T-helper 17 cell (primary cell): ENCODE measurements at places on chromosomes 12 and 14.

DNA sequence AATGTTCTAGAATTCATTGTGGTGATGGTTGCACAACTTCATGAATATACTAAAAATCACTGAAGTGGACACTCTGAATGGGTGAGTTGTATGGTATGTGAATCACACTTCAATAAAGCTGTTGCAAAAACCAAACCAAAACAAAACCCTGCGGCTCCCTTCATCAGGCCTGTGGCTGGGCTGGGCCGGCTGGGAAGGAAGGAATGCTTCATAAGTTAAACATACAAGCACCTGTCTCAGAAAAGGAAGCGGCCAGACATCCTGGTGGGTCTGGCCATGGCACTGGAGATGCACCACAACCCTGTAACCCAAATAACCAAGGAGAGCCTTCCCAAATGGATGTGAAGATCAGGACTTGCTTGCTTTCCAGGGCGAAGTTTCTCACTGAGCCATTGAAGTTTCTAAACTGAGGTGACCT is 34.9 kb downstream of the TTC7B start:
- DNase-seq = no peak

- DNase-seq = no peak
Observed at GRCh38 chr12:108711489-108712164, 19.7 kb downstream of the CORO1C start.

DNA sequence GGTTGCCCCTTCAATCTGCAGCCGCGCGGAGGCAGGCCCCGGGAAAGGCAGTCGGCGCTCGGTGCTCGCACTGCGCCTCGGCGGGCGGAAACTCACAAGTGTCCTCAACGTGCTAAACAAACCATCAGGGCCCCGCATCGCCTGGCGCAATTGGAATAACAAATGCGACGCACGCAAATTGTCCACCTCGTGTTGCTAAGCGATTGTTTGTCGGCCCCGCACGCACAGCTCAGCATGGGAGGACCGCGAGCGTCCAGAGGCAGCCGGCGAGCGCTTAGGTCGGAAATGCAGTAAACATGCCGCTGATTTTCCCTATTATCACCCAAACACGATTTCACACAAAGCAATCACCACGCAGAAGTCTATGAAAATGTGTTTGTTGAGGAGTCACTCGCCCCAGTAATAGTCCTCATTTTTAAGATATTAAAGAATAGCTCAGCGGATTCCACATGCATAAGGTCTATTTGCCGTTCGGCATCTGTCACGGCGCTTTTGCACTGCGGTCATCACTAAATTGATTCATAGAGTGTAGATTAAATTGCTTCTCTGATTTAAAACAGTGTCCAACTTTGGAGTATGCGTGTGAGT is 3.2 kb upstream of the GSC start:
- no peak for DNase-seq

DNA sequence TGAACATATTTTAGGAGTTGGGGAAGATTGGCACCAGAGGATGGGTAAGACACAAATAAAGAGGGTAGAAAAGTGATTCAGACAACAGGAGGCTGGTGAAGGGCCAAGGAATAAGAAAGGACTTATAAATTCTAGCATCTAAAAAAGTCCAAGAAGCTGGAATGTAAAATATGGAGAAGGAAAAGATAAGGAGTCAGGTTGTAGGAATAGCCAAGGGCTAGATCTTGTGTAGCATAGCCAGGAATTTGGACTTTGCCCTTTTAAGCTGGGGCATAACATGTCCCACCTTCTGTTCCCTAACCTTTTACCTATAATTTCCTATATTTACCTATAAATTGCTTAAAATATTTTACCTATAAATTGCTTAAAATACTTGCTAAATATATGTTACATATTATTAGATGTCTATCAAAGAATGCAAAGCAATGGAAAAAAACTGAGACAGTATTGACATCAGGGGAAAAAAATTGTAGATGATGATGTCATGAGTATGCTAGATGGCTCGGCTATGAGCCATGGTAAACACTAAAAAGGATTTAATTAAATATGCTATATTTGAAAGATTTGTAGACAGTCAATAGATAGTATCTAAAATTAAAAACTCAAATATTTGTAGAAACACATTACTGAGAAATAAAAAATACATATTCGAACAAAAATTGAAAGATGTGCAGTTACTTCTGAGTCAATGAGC is 99.7 kb upstream of the PLEKHG7 start:
- no peak for DNase-seq

DNA sequence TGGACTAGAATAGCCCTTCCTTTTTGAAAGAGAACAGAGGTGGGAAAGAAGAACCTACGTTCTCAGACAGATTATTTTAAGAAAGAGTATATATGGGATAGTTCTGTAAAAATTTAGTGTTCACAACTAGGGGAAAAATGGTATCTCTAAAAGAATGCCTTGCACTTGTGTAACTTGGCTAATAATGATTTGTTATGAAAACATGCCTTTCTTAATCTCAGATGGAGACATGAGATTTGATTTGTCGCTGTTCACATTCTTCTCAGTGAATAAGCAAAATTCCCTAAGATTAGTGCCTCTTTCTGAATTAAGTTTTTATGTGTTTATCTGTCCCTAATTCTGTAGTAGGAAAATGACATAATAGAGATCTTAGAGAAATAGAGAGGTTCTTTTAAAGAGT is 100.8 kb downstream of the USP15 start:
- no peak for DNase-seq

DNA sequence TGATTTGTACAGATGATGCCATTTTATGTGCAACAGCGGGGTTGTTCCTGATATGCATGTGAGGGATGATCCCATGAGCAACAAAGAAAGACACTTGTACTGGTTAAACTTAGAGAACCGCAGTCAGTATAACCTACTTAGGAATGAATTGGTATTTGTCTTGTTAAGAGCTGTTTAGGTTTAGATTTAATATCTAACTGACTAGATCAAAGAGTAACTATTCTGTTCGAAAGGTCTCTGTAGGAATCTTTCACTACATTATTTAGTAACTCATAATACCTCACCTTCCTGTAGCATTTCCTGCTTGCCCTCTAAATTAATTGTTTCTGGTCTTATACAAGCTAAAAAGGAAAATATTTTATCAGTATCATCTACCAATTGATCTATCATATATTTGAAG is 350.4 kb downstream of the TRHDE start:
- no peak for DNase-seq

- no peak for DNase-seq
Observed at GRCh38 chr14:90675399-90675798, 140.8 kb downstream of the TTC7B start.

- DNase-seq = no peak
Observed at GRCh38 chr14:89504602-89505313, 87.7 kb upstream of the FOXN3 start.

DNA sequence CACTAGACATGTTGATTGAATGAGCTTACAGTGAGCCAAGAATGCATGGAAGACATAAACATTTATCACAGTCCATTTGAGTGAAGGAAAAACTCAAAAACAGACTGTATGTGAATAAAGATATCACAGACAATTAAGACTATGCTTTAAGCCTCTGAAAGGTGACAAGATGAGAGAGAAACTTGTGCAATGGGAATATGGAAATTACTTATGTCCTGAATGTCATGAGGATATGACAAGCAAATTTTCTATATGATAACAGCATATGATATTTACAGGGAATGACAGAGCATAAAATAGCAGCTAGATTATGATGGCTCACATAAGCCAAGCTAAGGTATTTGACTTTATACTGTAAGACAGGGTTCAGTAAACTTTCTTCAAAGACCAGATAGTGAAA is 1153.1 kb upstream of the USP15 start:
- DNase-seq = no peak

- no peak for DNase-seq
Observed at GRCh38 chr12:45477526-45477925, 252.0 kb upstream of the ARID2 start.

- DNase-seq = no peak
Observed at GRCh38 chr14:38250331-38250730, 5.6 kb downstream of the CLEC14A start.

GRCh38 chr12:45433441-45433868 is 217.6 kb downstream of the ANO6 start:
- DNase-seq = no peak

DNA sequence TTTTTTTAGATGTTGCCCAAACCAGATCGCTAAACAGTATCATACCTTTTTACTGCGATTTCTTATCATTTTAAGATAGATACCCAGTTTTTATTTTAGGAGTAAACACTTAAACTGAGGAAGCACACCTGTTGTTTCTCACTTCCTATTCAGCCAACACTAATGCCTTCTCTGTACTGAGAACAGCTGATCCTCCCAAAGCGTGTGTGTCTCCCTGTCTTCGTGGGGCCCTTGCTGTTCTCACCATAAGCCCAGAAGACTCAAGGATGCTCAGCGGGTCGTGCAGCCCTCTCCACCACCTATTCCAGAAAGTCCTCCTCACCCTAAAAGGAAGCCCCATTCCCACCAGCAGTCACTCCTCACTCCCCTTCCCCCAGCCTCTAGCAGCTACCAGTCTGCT is 14.8 kb downstream of the PPP2R5C start:
- DNase-seq = no peak

- DNase-seq = peak; percentile 79
Observed at GRCh38 chr12:49945394-49946080, 5.0 kb upstream of the AQP2 start.

DNA sequence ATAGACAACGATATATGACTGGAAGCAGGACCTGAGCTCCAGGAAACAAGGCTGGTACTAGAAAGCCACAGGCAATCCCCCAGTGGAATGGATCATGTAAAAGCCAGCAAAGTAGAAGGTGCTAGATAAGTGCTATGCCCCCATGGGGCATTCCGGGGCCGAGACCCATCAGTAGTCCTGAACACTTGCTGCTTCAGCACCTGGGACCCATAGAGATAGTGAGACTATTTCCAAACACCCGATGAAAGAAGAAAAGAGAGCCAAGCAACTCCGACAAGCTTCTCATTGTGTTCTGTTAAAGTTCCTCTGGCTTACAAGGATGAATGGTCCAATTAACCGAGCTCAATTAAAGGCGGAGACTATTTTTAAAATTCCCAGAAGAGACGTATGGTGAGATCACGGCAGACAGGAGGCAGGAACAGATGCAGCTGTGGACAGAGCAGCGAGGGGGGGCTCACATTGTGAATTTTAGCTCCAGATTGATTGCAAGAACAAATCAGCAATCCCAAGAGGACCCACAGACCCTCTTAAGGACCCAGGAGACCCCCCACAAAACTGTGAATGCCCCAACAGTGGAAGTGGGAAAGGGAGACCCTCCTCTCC is 142.5 kb upstream of the OVCH1 start:
- no peak for DNase-seq

DNA sequence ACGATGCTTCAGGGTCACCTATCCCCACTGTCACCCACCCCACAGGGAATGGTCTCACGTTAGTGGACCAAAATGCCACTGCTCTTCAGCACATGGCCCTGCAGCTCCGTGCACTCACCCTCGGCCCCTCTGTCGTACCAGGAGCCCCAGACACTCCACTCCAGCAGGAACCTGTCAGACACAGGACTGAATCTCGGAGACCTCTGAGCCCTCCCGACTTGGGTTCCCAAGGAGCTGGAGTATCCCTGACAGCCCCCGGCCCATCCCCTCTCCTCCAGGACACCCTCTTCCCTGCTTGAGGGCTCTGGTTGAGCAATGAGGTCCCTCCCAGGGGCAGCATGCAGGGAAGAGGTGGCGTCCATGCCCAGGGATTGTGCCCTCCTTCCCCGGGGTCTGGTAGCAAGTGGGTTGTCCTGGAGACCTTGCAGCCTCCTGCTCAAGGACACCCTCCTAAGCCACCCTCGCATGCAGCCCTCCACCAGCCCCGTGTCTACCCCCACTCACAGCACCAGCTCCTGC is 20.4 kb upstream of the LRTM2 start:
- DNase-seq = no peak

DNA sequence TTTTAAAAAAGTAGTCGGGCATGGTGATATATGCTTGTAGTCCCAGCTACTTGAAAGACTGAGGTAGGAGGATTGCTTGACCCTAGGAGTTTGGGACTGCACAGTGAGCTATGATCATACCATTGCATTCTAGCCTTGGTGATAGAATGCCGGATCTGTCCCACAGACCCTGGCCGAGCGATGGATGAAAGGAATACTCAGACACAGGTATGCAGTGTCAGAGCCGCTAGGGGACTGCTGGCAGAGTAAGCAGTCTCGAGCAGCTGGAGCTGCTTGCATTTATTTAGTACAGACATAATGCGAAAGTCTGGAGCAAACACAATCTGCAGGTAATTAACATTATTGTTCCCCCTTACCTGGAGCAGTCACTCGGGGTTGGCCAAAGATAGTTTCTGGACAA is 18.6 kb downstream of the AICDA start:
- DNase-seq = no peak

GRCh38 chr12:124445121-124445718 is 122.2 kb downstream of the NCOR2 start:
- no peak for DNase-seq

DNA sequence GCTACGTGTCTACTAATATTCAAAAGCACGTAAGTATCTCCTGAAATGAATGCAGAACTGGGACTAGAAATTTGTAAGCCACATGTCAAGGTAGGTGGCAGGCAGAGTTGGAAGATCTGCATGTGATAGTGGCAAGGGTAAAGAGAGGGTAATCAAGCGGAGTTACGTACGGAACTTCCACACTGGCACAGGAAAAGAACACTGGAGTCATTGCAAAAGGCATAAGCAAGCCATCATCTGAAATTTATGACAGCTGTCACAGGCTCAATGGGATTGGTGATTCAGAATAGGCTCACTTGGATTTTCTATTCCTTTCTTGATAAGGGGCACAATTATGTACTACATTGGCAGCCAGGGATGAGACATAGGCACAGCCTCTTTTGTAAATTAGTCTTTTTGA is 245.3 kb downstream of the PDZRN4 start:
- no peak for DNase-seq

DNA sequence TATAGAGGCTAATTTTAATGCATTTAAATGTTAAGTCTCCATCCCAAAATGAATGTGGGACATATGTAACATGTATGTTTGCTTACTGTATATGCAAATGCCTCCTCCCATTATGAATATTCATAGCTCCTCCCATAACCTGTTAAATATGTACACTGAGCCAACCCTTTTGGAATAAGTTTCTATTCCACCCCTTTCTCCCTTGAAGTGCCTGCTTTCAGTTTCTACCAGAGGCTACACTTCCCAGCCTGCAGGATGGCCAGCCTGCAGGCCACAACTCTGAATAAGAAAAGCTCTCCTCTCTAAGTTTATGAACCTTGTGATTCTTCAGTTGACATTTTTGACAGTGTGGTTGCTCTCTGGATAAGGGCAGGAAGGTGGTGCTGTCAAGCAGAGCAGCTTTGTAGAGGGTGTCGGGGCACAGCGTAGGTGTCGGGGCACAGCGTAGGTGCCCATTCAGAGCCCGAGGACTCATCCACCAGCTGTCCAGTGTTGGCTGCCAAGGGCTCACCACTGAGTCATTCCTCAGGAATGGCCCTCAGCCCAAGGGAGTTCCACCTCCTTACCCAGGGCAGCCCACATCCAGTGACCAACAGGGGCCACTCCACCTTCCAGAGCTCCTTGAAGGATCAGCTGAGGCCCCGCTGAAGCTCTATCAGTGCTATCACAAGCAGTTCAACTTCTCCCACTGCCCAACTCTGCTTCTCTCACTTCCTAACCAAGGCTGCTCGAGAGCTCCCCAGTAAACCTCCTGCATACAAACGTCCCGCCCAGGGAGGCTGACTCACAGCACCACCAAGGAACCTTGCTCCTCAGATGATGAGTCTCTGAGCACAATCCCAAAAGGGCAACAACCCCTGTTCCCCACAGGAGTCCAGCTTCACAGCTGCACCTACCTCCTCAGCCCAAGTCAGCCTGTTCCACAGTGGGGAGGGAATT is 31.4 kb downstream of the VWF start:
- DNase-seq = no peak

- DNase-seq = no peak
Observed at GRCh38 chr12:62754706-62755105, 180.2 kb downstream of the PPM1H start.

GRCh38 chr12:108825201-108825950 is 32.0 kb downstream of the SSH1 start:
- no peak for DNase-seq
